ENCODE measurements at places on chromosomes 3 and 15.
A peak's percentile ranks its signal among the peaks of the same experiment; 100 is the strongest.

GRCh38 chr3:169863458-169863899 lies 6.3 kb downstream of the LRRC31 start:
- peak; percentile 71 for DNase-seq

GRCh38 chr15:73518876-73519733 lies 76.1 kb downstream of the REC114 start:
- DNase-seq = peak; percentile 78

DNA sequence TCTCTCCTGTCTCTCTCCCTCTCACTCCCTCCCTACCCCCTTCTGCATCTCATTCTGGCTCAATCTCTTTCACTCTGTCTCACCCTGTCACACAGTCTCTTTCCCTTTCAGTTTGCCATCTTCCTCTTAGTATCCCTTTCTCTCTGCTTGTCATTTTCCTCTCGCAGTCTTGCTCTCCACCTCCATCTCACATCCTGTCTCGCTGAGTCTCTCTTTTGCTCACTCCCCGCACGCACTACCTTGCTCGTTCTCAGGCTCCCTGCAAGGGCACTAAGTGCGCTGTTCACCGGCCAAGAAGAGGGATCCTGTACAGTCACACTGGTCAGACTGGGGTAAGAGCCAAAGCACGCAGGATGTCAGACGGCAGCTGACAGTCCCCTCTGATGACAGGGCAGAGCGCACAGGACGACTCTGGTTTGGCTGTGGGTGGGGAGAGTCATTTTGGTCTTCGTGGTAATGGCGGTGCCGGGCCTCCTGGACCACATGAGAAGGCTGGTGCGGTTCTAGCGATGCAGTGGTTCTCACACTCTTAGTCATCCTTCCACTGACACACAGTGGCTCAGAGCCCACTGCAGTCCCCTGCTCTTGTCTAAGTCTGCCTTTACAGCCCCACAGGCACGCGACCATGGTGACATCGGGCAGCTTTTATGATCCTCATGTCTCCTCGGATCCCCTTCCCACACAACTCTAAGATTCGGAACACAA lies 356.8 kb downstream of the FOXP1 start:
- peak; percentile 43 for DNase-seq

- DNase-seq = peak; percentile 39
Measured at GRCh38 chr3:189262746-189263145, 91.0 kb downstream of the TPRG1 start.

- peak; percentile 69 for DNase-seq
Measured at GRCh38 chr15:52518487-52519371, 10.0 kb downstream of the MYO5A start.

- DNase-seq = no peak
Measured at GRCh38 chr3:53833053-53833645, 13.1 kb downstream of the CHDH start.

DNA sequence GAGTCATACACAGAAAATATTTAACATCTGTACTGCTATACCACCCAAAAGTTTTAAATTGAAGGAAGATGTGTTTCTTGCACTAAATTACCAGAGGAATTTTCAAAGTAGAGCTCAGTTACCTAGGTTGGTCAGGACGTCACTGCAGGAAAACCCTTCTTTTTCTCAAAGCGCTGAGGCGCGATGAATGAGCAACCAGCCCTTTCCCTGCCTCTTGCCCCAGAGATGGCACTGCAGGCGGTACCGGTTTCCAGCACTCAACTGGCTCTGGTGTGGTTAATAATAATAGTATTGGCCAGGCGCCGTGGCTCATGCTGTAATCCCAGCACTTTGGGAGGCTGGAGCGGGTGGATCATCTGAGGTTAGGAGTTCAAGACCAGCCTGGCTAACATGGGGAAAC lies 49.3 kb downstream of the HES1 start:
- DNase-seq = no peak

GRCh38 chr3:31695280-31696008 lies 162.7 kb downstream of the STT3B start:
- peak; percentile 47 for DNase-seq

DNA sequence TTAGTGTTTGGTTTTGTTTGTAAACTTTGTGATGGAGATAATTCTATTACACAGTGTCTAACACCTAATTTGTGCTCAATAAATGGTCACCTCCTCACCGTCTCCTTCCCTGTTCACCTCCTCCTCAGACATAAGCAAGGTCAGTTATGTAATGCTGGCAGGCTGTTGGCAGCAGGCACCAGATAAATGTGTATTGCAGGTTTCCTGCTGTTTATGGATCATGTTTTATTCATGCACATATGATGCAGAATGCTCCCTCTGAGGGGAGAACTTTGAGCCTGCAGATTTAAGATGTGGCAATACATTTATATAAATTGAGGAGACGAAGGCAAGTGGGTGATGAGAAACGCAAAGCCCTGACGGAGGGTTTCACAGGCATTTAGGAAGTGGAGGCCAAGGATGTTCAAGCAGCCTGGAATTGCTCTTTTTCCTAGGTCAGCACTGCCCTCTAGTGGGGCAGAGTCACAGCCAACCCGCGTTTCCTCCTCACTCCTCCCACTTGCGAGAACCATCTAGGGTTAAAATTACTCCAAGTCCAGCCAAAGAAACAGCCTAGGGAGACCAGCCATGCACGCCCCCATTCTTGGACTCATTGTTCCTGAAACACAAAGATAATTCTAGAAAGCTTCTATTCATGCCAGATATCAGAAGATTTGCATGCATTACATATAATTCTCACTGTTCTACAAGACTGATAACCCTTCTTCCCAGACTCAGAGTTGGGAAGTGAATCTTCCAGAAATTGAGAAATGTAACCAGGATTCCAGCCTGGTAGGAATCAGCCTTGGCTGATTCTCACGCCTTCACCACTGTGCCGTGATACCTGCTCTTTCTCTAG lies 228.7 kb downstream of the SLCO3A1 start:
- peak; percentile 65 for DNase-seq

GRCh38 chr3:48411606-48412374 lies 18.1 kb downstream of the PLXNB1 start:
- DNase-seq = no peak

DNA sequence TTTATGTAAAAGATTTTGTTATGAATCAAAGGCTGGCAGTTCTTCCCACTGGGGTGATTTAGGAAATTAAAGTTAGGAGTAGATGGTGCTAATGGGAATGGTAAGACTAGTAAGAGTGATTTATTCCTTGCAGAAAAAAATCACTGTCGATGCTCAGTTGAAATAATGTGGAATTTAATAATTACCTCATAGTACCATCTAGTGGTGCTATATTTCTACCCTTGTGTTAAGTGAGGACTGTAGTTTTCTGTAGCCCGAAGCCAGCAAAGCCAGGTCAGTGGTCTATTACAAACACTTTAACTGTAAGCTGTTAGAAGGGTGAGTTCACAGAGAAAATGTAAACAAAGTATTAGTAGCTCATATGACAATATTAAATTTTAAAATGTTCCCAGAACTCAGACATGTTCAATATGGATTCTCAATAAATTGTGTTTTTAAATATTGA lies 39.5 kb upstream of the GOLGA8J start:
- DNase-seq = no peak

DNA sequence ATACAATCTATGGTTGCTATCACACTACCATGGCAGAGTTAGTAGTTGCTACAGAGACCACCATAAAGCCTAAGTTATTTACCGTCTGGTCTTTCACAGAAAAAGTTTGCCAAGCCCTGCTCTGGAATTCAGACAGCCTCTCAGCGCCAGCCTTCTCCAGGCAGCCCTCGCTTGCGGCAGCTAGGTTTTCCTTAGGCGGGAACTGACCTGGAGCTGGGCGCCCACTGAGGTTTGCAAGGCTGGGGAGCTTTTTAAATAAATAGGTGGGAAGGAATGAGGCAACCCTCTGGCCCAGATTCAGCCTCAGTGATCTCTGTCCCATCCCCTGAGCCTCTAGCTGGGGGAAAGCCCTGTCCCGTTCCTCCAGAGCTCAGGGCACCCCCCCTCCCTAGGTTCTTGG lies 1.2 kb downstream of the CTSH start:
- no peak for DNase-seq

DNA sequence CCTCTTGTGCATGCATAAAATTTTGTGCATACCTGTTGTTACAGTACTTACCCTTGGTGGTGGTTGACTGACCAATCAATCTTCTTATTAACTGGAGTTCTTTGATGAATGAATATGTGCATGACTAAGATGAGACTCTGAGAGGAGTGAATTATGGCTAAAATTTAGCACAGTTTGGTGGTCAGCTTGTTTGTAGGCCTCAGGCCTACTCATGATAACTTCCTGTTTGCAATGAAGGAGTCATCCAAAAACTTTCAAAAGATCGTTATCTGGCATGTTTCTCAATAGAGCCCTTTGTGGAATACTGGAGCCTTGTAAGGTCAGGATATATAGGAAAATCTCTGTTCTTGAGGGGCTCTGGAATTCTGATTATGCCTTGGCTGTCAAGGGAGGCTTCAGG lies 66.5 kb downstream of the LEKR1 start:
- no peak for DNase-seq

DNA sequence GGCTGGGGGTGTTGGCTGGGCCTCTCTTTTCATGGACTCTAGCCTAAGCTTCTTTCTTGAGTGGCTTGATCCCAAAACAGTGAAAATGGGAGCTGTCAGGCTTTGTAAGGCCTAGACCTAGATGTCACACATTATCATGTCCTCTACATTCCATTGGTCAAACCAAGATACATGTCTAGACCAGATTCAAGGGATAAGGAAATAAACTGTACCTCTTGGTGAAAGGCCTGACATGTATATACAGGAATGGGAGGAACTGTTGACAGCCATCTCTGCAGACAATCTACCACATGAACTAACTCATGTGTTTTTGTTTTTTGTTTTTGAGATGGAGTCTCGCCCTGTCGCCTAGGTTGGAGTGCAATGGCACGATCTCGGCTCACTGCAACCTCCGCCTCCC lies 11.1 kb upstream of the RPP25 start:
- DNase-seq = no peak

DNA sequence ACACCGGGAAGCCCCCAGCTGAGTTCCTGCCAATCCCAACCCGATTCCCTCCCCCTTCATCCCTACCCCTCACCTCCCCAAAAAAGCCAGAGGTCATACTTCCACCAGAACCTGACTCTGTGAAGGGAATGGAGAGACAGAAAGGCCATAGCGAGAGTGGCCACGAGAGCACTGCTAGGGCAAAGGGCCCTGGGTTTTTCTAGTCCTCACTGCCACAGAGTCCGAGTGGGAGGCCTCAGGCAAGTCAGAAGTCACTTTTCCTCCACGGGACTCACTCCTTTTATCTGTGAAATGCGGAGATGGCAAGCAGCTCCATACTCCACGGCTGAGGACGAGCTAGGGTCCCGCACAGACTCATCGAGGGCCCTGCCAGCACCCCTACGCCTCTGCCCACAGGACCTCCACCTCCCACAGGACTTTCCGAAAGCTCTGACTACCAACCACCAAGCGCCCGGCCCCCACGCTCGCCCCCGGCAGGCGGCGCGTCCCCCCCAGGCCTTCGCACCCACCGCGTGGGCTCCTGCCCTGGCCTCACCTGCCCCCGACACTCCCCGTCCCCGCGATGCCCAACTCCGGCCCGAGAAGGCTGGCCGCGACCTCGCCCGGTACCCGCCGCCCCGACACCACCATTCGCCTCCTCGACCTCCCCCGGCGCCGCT lies 792 bp downstream of the ATP13A3 start:
- DNase-seq = no peak

- no peak for DNase-seq
Measured at GRCh38 chr3:99646107-99646435, 7.7 kb downstream of the COL8A1 start.

DNA sequence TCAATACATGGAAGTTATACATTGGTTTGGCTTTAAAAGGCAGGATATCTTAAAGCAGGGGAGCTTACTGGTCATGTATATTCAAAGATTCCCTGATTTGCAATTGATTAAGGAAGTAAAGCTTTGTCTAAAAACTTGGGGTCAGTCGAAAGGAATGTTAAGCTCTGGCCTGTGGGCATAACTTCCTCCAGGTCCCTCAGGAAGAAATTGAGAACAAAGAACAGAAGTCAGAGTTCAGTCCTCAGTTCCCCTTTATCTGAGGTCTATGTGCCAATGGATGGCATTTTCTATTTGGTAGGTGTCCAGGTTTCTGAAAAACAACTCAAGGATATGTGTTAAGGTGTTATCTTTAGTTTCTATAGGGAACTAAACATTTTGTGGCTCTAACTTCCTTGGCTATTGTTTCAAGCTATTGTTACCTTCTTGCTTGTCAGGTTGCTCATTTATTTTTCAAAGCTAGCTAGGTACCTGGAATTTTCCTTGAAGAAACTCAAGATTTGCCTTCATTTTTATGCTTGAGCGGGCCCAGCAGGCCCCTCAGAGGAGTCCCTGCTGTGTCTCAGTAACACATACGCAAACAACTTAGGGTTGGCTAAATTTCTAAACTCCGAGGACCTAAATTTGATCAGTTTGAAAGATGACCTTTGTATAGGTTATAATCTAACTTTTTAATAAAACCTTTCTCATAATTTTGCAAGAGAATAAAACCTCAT lies 135.0 kb upstream of the UBE2E2 start:
- DNase-seq = peak; percentile 69

DNA sequence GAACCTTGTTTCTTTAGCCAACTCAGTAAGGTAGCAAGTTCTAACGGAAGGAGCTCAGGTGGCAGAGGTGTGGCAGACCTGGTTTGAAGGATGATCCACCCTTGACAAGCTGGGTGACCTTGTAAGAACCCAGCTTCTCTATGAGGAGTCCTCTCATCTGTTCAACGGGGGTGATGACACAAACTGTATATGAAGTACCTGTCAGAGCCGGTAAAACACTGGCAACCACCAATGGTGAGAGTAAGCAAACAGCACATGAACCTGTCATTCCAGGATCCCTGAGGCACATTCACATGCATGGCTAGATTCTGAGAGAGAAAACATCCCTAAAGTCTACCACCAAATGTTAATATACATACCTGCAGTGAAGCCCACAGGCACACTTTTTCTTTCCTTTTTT lies 2.4 kb downstream of the SCAP start:
- DNase-seq = no peak

DNA sequence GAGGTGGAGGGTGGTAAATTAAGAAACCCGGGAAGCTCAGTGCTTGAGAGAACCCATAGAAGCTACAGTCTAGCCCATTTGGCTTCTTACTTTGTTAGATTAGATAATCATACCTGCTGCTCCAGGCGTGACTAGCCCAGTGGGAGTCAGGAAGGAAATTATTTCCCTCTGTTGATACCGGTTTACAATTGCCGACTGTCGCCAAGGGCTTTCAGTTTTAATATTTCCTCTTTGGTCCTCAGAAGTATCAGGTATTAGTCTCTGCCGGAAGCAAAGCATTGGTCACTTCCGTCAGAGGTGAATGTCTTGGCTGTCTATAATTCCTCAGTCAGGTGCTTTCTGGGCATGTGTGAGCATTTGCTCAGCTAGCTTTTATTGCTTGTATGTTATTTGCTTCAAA lies 75.2 kb downstream of the LPP start:
- DNase-seq = no peak

DNA sequence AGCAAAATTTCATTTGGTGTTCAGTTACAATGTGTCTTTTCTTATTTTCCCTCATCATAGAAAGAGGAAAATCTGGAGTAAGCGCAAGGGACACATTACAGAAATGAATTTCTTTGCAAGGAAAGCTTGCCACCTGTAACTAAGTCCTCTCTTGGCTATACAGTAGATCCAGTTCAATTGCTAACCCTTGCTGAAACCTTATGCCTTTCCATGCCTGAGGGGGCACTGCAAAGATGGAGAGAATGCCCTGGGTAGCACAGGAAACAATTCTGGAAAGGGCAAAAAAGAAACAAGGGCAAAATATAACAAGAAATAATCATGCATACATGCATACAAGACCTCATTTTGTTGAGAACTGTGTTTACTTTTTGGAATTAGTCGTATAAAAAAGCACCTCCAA lies 4.3 kb downstream of the CADM2 start:
- DNase-seq = no peak

- DNase-seq = peak; percentile 20
Measured at GRCh38 chr3:114384558-114384903, 90.7 kb downstream of the TIGIT start.

Measured in MV-4-11 (cell line).